ENCODE measurements at places on chromosomes 3 and 15.

DNA sequence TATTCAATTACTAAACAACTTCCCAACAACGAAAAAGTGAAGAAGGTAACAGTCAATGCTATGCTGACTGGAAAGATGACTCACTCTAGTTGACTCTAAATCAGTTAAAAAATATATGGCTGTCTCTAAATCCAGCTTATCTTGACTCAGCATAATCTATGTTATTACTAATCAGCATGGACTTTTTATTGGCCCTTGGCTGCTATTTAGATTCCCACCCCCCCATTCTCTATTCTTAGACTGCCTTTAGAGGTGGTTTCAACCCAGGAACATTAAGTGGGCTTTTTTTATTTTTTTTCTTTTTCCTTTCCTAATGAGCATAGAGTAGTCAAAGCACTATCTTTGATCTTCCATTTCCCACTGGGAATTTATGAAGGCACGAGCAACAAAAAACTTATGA, 1.9 kb downstream of the PCOLCE2 start:
- no peak for DNase-seq

- no peak for DNase-seq
These were observed 6.8 kb downstream of the RARRES1 start for GRCh38 chr3:158725348-158726011.

- DNase-seq = no peak
These were observed 166.5 kb downstream of the NSMCE3 start for GRCh38 chr15:29102911-29103823.

DNA sequence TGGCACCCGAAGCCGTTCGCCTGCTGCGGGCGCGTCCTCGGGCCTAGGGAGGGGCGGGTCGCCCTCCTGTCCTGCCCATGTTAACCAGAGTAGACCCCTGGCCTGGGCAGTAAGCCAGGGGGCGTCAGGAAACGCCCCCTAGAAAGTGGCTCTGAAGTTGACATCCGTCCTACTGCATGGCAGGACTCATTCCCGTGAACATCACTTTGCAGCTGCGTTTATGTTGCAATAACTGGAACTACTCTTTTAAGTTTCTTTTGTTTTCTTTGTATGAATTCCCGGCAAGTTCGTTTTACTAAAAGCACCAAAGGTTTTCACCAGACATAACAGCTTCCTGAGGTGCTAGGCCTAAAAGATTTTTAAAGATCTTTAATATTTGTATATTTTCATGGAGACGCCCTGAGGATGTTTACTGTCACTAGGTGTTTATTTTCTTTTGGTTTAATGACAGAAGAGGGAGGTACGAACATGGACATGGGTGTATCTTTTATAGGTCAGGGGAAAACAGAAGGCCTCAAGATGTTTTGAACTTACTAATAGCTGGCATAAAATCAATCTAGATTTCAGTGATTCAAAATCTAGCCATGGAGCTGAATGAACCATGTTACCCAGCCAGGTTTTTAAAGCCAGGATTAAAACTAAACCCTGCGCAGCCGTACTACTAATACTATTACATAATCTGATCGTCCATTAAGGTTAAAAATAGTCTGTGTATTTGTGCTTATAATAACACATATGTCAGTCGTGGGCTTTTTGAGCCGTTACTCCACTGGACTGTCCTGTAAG, 1.0 kb downstream of the C15orf61 start:
- DNase-seq = no peak

DNA sequence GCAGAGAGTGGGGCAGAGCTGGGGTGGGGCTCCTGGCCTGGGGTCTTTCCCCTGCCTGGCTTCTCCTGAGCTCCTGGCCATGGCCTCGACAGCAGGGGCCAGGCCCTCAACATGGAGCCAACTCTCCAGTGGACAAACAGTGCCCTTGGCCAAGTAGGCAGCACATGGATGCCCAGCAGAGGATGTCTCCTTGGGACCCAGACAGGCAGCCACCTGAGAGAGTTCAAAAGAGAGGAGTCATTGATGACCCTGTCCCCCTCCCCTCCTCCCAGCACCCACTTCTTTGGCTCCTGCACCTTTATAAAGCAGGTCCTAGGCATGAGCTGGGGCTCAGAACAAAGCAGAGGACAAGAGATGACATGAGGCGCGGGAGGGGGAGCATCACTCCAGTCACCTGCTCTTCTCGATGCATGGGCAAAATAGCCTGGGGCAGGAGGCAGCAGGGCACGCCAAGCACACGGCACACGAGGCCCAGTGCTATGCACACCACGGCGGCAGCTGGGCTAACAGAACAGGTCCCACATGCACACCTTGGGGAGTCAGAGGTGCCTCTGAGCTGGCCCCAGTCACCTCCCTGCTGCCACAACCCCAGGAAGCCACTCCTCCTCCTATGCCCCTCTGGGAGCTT, 27.4 kb downstream of the SHISA5 start:
- DNase-seq = no peak

DNA sequence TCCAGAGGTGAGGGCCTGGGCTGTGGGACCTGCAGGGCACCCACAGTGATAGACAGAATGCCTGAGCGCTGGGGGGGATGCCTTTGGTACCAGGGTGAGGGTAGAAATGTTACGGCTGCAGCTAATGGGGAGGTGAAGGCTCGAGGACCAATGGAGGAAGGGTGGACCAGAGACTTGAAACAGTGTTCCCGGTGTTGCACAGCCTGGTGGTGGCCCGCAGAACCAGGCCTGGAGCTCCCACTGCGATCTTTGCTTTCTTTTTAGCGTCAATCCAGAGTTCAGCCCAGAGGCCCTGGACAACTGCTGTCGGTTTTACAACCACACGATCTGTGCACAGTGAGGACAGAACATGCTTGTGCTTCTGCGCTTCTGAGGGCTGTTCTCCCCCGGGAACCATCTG, 36.8 kb upstream of the PDE8A start:
- DNase-seq = no peak

GRCh38 chr3:58804914-58805313, 138.3 kb upstream of the FAM3D start:
- no peak for DNase-seq

GRCh38 chr15:28977377-28978010, 91.7 kb downstream of the APBA2 start:
- no peak for DNase-seq

- DNase-seq = no peak
These were observed at the start of gene LPP for GRCh38 chr3:188154014-188154808. LPP (plus strand) TSS chr3:188154157; CDS start chr3:188406121, 251,964 bp downstream.

- no peak for DNase-seq
These were observed 17.7 kb upstream of the SNRK start for GRCh38 chr3:43268636-43269035.
